ENCODE measurements at places on chromosomes 4 and X. TPM values are rescaled to one million over a fixed set of nuclear protein-coding genes. Genes with fewer than 3 reads are reported as not detected.

LSM6 gene
- 45.7 TPM for total RNA-seq

SMIM9 gene
- total RNA-seq: not detected

FAM9B gene
- total RNA-seq: not detected

CT45A10 gene
- not detected for total RNA-seq

- ATAC-seq: peak; percentile 88
Observed at GRCh38 chr4:74632634-74633033, 161.7 kb downstream of the BTC start.

- no peak for ATAC-seq
Observed at GRCh38 chrX:124216396-124217115, 115.9 kb upstream of the TEX13D start.

- peak; percentile 44 for ATAC-seq
Observed at GRCh38 chrX:71622576-71623450, 4.5 kb upstream of the CXCR3 start.

GRCh38 chr4:24453951-24454350, 130.4 kb downstream of the DHX15 start:
- no peak for ATAC-seq

DNA sequence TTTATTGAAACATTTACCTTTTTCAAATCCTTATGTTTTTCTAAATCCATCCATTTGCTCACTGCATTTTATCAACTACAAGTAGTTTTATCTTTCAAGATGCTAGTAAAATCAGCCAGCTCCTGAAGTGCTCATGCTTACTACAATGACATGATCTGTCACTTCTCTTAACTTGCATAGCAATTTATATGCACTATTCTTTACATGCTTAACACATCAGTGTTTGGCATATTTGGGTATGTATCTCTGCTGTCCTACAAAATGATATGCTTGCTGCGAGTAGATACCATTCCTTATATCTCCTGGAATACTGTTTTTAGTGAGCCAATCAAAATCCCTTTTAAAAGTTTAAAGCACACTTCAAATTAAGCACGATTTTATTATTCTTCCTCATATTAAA, 2726.8 kb downstream of the PCDH7 start:
- no peak for ATAC-seq

- no peak for ATAC-seq
Observed at GRCh38 chr4:94515365-94515764, 63.6 kb downstream of the PDLIM5 start.

DNA sequence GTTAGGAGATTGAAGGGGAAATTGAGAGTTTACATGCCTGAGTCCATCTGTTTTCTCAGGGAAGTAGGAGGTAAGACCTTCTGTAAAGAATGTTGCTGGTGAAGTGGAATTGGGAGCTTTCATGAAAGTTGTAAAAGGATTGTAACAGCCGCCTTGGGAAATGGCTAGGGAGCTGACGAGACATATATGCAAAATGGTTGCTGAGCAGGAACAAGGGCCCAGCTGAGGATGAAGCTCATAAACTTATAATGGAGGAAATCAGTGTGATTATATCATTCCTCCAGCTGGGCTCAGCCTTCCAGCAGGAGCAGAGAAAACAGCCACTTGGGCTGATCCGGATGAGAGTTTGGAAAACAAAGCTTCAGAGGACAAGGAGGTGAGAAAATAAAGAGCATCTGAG, 208.7 kb downstream of the MAPK10 start:
- no peak for ATAC-seq

DNA sequence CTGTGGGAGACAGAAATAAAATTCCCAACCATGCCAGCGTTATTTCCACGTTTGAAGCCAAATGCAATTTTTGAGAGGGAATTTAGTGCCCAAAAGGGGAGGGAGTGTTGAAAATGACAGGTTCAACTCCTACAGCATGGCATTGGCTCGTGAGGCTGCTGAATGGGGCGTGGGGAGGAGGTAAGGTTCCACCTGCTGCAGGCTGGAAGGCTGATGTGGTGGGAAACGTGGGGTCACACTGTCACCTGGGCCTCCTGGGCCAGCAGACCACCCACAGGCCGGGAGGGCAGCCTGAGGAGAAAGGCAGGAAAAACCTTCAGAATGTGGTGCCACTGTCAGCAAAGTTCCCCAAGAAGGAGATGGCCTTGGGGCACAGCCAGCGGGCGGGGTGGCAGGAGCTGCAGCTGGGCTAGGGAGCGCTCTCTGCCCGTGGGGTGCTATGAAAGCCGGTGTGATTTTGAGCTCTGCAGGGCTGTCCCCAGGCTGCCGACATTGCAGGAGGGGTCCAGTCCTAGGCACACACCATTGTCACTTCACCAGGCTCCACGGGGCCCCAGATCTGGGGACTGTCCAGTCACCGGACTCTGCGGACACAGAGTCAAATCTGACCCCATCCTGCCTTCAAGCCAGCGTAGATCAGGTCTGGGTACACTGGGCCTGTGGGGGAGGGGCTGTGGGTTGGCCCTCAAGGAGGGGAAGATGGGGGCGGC, 19.6 kb downstream of the MSANTD1 start:
- ATAC-seq: no peak

DNA sequence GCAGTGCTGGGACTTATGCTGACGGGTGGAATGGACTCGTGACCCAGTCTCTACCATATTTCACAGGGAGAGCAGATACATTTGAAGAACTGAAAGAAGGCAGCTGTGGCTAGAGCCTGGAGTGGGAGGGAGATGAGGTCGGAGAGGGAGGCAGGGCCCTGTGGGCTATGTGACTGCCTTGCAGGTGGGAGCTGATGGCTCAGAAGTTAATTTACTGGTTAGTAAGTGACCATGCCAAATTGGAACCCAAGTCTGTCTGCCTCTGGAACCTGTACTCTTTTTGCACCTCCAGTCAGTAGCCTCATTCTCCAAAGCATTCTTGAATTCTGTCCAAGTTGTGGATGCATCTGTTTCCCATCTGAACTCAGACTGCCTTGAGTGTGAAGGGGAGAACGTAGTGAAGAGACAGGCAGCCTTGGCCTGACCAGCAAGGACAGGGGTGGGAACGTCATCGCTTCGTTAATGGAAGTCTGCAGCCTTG, 92.3 kb downstream of the REPS2 start:
- no peak for ATAC-seq

GRCh38 chr4:103076747-103077347, at the start of gene SLC9B2:
Gene SLC9B2, minus strand, starts transcription at chr4:103076761. Its CDS starts 9,211 bp downstream, at chr4:103067550.
- ATAC-seq: peak; percentile 80

All from activated T-helper 17 cell treated with anti-CD3 and anti-CD28 coated beads, Interleukin-2, amount 50 U/mL, for 72 hours (primary cell).